Naive thymus-derived CD8-positive, alpha-beta T cell (primary cell): ENCODE measurements at places on chromosomes 5 and 9.

DNA sequence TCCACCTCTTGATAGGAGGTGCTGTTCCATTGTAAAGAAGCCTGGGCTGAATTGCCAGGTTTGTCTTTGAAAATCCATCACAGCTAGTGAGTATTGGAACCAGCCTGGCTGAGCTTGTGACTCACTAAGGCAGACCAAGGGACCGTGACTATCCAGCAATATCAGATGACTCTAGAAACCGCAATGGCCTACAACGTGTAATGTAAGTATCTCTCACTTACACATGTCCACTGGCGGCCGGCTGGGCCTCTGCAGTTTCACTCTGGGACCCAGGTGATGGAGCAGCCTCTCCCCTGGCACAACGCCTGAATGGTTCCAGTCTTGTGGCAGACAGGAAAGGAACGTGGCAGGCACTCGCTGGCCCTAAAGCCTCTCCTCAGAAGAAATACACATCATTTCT, 3.1 kb upstream of the HRH2 start:
- DNase-seq = no peak

DNA sequence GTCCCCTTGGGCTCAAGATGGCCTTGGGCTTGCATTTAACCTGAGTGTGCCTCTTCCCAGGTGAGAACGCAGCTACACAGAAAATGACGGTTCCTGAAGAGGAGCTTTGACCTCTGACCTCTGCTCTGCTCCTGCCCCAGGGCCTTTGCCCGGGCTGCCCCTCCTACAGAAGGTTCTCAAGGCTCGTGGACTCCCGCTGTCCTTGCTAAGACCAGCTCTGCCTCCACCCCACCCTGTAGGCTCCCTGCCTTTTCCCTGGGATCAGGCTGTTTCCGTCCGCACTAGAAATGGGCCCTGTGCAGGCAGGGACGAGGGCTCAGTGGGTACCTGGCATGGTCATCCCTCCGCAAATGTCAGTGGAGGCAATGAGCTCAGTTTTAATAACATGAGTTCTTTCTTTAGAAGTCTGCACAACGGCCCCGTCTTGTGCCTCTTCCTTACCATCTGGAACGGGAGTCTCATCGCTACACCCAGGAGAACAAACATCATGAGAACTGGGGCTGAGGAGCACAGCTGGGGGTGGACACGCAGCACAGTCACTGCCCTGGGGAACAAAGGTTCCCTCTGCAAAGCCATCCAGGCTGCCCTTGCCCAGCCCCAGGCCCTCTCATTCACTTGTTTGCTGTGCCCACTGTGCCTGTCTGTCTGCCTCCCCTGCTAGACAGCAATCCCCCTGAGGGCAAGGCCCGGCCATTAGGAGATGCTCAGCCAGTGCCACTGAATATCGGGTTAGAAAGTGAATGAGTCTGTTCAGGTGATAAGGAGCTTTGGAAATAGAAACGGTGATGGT, 26.7 kb upstream of the LPCAT1 start:
- DNase-seq = no peak

DNA sequence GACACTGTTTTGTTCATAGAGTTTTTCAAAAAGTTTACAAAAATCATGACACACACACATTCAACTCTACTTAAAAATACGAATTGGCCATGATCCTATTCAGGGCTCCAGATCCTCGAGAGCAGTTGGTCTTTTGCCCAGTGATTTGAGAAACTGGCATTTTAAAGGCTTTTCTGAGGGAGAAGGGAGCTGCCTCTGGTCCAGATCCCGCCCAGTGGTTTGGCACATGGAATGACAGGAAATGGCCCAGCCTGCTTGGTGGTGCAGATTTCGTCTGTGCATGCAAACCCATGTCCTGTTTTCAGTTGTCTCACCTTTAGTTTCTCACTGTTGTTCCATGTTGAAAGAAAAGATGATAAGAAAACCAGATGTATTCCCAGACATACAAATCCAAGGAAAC, 3.6 kb downstream of the CAMK4 start:
- no peak for DNase-seq

DNA sequence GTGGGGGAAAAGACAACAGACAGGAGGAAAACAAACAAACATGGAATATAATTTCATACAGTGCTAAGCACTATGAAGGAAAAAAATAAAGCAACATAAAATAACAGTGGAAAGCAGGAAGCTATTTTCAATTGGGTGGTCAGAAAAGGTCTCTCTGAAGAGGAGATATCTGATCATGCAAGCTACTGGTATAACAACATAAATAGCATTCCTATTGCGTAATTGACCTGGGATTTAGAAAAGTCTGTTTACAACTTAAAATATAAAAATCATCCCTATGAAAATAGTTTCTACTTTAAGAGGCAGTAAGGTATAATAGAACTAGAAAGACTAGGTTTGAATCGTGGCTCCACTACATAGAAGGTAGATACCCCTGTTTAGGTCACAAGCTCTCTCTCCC, 61.4 kb downstream of the FBXW11 start:
- DNase-seq = no peak

GRCh38 chr5:169201597-169201996, 99.3 kb downstream of the SLIT3 start:
- DNase-seq = no peak

DNA sequence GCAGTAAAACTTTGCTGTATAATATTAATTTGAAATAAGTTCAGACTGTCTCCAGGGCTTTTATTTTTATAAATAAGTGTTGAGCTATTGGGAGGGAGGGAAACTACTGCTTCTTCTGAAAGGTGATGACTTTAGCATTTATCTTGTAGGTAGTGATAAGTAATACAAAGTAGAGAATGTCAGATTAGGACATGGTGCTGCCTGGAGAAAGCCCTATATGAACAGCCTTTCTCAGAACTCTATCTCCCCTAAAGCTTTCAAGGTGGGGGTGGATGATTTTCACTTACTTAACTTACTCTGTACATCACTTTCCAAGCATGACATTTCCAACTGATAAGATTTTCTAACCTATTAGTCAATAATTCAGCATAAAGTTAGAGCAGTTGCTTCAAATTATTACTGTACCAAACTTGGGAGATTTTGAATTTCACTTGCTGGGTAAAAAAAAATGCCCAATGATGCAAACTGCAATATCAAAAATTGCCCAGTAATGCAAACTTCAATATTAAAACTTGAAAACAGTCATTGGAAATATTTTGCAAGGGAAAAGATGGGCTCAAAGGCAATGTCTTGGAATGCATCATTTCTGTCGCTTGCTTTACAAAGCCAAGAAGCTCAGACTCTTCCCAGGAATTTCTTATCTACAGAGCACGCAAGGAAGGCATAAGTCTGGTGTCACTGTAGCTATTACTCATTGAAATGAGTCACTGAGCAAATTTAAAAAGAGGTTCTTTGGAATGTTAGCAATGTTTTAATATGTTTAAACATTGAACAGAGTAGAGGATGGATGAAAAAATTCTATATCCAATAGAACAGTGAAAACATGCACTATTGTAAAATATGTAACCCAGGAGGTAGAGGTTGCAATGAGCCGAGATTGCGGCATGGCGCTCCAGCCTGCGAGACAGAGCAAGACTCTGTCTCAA, 569.5 kb downstream of the PSAT1 start:
- DNase-seq = no peak

DNA sequence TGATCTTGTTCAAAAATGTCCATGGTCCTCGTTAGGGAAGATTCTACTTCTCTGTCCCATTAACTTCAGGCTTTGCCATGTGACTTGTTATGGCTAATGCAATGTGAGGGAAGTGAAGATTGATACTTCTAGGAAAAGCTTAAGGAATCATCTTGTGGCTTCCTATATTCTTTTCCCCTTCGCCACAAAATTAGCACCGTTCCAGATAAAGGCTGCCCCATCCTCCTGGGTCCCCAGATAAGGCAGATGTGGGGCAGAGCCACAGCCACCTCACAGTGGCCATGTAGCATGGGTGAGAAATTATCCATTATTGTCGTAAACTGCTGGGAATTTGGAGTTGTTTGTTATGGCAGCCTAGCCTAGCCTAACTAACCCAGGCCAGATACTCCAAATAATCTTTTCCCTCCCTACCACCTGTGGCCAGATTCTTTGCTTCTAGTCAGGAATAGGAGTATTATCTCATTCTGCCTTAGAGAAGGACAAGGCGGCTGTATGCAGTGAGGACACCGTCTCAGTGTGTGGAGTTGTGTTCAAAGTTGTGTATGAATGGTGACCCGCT, 31.9 kb upstream of the BOD1 start:
- DNase-seq = no peak

- no peak for DNase-seq
These were observed 4.5 kb downstream of the RCL1 start for GRCh38 chr9:4796988-4797853.
